ENCODE measurements at places on chromosomes 2 and 18. TPM values are rescaled to one million over a fixed set of nuclear protein-coding genes. Genes with fewer than 3 reads are reported as not detected.

DNA sequence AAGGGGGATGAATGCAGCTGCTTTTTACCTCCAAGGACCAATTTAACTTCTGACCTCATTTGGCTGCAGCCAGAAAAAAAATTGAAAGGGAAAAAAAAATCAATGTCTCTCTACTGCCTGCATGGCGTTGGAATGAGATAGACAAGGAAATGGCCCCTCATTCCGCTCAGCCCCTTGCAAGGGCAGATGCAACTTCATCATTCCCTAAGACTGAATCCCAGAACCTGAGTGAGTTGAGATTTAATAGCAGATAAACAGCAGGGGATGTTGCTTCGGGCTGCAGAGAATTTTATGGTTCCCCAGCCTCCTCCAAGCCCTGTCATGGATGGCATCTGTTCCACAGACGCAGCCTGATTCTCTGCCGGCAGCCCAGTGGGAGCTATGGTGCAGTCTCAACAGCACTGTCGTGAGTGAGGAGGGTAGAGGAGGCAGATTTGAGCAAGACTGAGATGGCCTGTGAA lies 49.0 kb downstream of the CAPN13 start:
- no peaks in the 10 kb centered on the region for H3K36me3 ChIP-seq
- no peaks in the 10 kb centered on the region for H3K4me1 ChIP-seq
- no peak for DNase-seq
- H3K4me3 ChIP-seq = no peak overlapping the region
- H3K27me3 ChIP-seq = no peaks in the 10 kb centered on the region
- H3K27ac ChIP-seq = no peak overlapping the region

- no peak overlapping the region for H3K4me3 ChIP-seq
- H3K27me3 ChIP-seq = no peaks in the 10 kb centered on the region
- peak; percentile 47 for DNase-seq
Observed at GRCh38 chr2:171855401-171855800, 38.6 kb downstream of the SLC25A12 start.

DNA sequence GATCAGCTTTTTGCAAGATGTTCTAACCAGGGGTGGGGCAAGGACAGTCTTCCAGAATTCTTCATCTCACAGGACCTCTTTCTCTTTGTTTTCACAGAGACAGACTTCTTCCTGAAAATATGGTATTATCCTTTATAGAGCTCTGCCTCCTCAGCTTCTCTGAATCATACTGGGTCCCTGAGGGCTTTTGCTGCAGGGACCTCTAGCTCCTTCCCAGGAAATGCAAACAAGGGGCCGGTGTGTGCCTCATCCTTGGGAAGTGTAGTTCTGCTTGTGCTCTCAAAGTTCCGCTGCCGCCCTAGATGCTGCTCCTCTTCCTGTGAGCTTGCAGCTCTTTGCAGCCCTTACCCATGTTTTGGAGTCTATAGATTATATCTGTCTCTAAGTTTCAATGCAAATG lies 99.5 kb upstream of the NPAS2 start:
- no peak for DNase-seq
- H3K4me3 ChIP-seq = no peak overlapping the region
- H3K27ac ChIP-seq = no peak overlapping the region

DNA sequence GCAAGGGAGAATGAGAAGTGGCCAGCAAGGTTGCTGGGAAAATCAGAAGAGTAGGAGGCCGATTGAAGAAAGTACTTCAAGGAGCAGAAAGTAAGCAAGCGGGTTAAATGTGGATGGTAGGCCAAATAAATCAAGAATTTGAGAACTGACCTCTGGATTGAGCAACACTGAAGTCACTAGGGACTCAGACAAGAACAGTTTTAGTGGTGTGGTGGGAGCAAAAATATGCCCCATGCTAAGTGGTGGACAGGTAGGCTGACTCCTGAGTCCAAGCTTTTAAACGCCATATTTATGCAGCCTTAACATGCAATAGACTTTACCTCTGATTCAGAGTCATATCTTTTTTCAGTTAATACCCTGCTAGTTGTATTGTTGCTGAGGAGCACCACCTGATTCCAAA lies 4.5 kb downstream of the TRABD2A start:
- DNase-seq = no peak
- no peak overlapping the region for H3K27ac ChIP-seq
- H3K27me3 ChIP-seq = peaks cover 28% of the 10 kb centered on the region
- H3K4me1 ChIP-seq = peaks cover 12% of the 10 kb centered on the region
- H3K4me3 ChIP-seq = no peak overlapping the region
- H3K36me3 ChIP-seq = no peaks in the 10 kb centered on the region

- no peaks in the 10 kb centered on the region for H3K4me1 ChIP-seq
- H3K4me3 ChIP-seq = no peak overlapping the region
Observed at GRCh38 chr2:205568620-205569019, 113.7 kb upstream of the NRP2 start.

DNA sequence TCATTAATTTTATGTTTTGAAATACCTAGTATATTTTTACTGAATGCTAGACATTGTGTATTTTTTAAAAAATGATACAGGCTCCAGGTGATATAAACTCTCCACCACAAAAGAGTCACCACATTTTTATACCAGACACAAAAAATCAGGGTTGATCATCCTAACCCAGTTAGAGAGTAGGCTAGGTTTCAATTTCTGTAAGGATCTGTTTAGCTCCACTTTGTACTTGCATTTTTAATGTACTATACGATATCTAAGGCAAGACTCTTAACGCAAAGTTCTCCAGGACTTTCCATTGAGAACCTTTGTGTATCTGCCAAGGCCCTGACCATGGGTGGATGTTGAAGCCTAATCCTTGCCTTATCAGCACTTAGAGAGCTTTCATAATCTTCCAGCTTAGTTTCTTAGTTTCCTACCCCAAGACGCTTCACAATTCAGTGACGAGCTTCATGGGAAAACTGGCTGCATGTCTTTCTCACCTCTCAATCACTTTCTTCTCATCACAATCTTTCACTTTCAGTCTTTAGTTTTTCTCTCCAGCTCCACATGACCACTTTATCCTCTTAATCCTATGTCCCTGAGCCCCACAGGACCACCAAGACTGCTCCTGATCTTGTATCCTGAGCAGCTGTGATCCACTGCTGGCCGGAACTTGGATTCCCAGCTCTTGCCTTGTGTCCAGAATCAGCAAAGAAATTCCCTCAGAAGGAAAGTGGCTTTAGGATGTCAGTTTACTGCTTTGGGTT lies 635.8 kb downstream of the RNF144A start:
- no peaks in the 10 kb centered on the region for H3K4me1 ChIP-seq
- no peak overlapping the region for H3K4me3 ChIP-seq
- DNase-seq = no peak
- H3K27me3 ChIP-seq = no peaks in the 10 kb centered on the region

DNA sequence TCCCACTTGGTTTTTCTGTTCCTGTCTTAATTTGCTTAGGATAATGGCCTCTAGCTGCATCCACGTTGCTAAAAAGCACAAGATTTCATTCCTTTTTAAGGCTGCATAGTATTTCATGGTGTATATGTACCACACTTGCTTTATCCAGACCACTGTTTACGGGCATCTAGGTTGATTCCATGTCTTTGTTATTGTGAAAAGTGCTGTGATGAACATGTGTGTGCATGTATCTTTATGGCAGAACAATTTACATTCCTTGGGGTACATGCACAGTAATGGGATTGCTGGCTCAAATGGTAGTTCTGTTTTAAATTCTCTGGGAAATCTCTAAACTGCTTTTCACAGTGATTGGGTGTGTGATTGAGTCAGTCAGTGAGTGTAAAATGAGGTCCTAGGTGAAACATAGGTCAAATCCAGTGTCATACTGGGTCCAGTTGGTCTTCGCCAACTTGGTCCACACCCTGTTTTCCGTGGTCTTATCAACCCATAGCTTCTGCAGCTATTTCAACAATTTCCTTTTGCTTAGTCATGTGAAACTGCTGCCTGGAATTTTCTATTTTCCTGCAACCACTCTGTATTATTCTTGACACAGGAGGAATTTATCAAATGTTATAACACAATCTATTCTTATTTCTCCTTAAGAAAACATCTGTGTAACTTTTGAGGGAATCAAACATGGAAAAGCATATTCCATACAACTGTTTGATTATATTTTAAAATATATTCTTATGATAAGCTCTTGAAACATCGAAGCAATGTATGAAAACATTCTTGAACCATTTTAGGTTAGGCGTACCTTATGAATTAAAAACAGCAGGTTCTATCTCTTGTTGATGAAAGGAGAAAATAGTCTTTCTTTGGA lies 82.9 kb downstream of the ADCYAP1 start:
- H3K27me3 ChIP-seq = no peaks in the 10 kb centered on the region
- H3K4me1 ChIP-seq = peaks cover 5% of the 10 kb centered on the region
- DNase-seq = peak; percentile 95
- no peaks in the 10 kb centered on the region for H3K36me3 ChIP-seq
- H3K27ac ChIP-seq = peak overlapping the region; percentile 34

- H3K27me3 ChIP-seq = no peaks in the 10 kb centered on the region
- H3K4me3 ChIP-seq = no peak overlapping the region
- H3K27ac ChIP-seq = no peak overlapping the region
- H3K36me3 ChIP-seq = no peaks in the 10 kb centered on the region
Observed at GRCh38 chr18:64717026-64717425, 568.1 kb upstream of the LINC00305 start.

DNA sequence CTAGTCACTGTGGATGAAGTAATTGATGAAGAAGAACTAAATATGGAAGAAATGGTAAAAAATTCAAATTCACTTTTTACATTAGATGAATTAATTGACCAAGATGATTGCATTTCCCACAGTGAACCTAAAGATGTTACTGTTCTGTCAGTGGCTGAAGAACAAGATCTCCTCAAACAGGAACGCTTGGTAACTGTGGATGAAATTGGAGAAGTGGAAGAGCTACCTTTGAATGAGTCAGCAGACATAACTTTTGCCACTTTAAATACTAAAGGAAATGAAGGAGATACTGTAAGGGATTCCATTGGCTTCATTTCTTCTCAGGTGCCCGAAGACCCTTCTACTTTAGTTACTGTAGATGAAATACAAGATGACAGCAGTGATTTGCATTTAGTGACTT lies 26.6 kb upstream of the DYSF start:
- H3K27me3 ChIP-seq = no peaks in the 10 kb centered on the region
- peaks cover 43% of the 10 kb centered on the region for H3K36me3 ChIP-seq
- H3K4me3 ChIP-seq = no peak overlapping the region
- no peak for DNase-seq

DNA sequence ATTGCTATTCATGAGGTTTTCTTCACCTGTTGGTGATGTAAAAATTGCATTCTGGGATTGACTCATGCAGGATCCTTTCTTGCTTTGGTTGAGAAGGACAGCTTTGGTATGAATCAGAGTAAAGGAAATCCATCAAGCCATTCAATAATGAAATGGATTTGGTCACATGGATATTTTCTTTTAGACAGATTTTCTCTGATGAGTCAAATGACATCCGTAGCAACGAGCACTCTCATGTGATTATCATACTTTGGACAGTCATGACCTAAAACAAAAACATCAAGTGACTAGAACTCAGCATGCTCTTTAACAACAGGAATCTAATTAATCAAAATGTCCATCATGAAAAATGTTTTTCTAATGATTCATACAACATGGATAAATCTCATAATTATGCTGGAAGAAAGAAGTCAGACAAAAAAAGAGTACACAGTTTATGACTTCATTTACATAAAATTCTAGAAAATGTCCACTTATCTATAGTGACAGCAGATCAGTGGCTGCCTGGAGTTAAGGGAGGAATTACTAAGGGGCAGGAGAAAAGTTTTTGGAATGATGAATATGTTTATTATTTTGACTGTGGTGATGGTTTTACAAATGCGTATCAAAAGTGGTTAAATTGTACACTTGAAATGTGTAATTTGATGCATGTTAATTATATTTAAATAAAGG lies 30.7 kb downstream of the TRAK2 start:
- H3K4me1 ChIP-seq = peaks cover 11% of the 10 kb centered on the region
- no peaks in the 10 kb centered on the region for H3K27me3 ChIP-seq
- H3K4me3 ChIP-seq = no peak overlapping the region
- peak; percentile 83 for DNase-seq
- peak overlapping the region; percentile 73 for H3K27ac ChIP-seq

GRCh38 chr2:33213648-33214047 lies 262.8 kb upstream of the RASGRP3 start:
- H3K36me3 ChIP-seq = peaks cover 4% of the 10 kb centered on the region
- peak overlapping the region; percentile 98 for H3K27ac ChIP-seq
- peak; percentile 87 for DNase-seq

DNA sequence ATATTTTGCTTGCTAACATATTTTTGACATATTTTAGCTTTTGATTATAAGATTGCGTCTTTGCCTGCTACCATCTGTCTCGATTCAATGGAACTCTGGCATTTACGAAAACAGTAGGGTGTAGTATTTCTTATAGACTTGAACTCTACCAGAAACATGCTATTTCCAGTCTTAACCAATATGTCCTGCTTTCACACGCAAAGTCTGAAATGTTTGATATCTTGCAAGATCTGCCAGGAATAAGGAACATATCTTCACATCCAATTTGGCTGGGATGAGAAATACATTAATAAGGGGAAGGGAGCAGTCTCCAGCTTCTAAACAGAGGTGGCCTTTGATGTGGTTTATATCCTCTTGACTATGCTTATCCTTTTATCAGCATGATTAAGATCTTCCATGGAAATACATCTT lies 299.4 kb downstream of the ZNF521 start:
- H3K27ac ChIP-seq = no peak overlapping the region
- H3K4me3 ChIP-seq = no peak overlapping the region
- peak; percentile 27 for DNase-seq

GRCh38 chr2:60496475-60496874 lies 57.0 kb downstream of the BCL11A start:
- H3K36me3 ChIP-seq = no peaks in the 10 kb centered on the region
- H3K4me1 ChIP-seq = peaks cover 3% of the 10 kb centered on the region
- no peaks in the 10 kb centered on the region for H3K27me3 ChIP-seq

DNA sequence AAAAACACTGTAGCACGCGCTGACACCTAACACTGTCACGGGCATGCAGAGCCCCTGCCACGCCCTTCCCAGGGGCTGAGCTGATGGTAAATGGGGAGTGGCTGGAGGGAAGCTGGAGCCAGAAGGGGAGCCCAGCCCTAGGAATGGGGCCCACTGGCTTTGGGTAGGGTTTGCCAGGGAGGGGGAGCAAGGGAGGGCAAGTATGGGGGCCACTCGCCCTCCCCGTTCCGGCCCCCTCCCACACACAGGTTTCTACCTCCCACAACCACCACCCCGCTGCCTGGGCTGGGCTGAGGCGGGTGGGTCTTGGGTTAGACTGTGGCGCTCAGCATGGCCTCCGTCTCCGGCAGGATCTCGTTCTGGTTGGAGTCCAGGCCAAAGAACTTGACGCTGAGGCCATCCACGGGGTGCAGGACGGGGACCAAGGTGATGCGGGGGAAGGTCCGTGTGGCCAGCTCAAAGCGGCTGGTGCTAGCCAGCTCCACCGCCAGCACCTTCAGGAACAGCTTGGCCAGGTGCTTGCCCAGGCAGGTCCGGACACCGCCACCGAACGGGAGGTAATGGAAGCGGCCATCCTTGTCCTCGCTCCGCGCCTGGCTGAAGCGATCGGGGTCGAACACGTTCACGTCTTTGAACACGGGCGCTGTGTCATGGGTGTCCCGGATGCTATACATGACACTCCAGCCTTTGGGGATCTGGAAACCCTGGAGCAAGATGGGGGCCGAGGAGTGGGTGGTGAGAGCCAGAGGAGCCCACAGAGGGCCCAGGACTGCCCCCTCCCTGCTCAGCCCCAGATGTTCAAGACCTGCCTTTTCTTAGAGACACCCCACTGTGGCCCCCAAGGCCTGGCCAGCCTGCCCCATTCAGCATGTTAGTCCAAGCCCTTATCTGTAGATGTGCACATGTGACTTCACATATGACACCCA lies 15.5 kb downstream of the CYP26B1 start:
- H3K36me3 ChIP-seq = no peaks in the 10 kb centered on the region
- no peak for DNase-seq
- peaks cover 3% of the 10 kb centered on the region for H3K27me3 ChIP-seq
- H3K4me1 ChIP-seq = no peaks in the 10 kb centered on the region
- no peak overlapping the region for H3K4me3 ChIP-seq

The ALPG gene
- 0.27 TPM for total RNA-seq

The IL18RAP gene
- not detected for total RNA-seq

The ARHGAP28 gene
- total RNA-seq = 15.5 TPM
